SW480 (cell line): ENCODE measurements at places on chromosomes 7 and 10.

DNA sequence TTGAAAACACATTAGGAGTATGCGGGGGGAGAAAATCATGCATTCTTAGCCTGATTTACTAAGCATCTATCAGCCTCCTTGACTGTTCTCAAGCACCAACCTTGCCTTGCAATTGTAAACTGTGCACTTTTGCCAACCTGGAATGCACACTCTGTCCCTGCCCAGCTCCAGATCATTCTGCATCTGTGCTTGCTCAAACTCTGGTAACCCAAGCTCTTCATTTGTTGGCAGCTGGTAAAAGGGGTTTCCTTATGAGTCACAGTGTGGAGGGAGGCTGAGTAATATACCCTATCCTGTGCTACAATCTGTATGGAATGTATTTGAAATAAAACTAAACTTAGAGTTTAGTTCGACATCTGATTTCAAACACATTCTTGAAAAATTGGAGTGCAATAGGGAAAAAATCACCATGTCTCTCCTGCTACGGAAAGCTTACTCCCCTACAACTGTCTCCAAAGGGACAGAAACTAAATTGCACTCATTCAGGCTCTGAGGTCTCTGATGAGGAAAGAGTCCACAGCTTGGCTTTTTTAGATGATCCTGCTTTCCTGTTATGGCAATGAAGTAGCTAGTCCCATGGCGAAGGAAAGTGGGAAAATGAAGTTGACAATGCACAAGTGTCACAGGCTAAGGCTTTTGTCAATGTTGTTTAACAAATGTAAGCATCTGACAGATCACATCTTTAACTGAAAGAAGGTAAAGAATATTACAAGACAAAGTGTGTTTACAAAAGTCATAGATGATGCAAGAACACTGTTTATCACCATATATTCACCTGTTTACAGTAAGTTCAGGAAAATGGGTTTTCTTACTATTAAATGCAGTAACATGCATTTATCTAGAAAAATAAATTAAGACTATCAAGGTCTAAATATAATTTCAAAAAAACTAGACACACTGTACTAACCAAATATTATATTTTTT is 61.9 kb downstream of the TES start:
- DNase-seq = peak; percentile 33

GRCh38 chr10:112570585-112570984 is 123.6 kb downstream of the VTI1A start:
- no peak for DNase-seq

- peak; percentile 61 for DNase-seq
These were observed at the start of gene SFXN4 for GRCh38 chr10:119165171-119166117. Gene SFXN4, minus strand, starts transcription at chr10:119165714. Its CDS starts 67 bp downstream, at chr10:119165647.

- DNase-seq = no peak
These were observed 53.3 kb upstream of the TCF7L2 start for GRCh38 chr10:112896722-112897121.

DNA sequence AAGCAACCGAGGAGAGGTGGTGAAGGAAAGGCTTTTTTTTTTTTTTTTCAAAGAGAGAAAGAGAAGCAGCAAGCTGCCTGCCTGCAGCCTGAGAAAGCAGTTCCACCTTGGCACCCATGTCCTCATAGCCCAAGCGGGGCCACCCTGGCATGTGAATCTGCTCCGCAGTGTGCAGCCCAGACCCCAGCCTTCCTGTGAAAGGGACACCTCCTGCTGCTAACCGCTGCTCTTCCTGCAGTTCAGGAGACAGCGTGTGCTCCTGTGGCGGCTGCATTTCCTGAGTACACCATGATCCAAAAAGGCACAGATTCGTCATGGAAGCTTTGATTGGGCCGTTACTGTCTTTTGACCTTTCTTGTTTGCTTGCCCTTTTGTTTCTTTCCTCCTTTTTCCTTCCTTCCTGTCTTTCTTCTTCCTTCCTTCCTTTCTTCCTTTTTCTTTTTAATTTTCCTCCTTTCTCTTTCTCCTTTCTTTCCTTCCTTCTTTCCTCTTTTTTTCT is 38.1 kb downstream of the IKZF1 start:
- no peak for DNase-seq

DNA sequence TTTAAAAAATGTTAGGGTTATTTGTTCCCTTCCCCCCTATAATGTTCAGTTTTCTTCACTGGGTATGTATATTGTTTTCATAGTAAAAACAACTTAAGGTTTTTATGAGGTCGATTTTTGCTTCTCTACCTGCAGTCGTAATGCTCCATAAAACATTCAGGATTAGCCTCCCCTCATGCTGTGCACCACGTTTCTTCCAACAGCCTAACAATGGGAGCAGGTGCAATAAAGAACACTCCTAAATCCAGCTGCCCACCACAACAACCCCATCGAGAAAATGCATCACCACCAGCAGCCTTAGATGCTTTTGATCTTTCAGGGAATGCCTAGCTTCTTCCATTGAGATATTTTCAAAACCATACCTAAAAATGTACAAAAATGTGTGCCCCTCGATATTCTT is 111.1 kb downstream of the ADAM12 start:
- peak; percentile 7 for DNase-seq

DNA sequence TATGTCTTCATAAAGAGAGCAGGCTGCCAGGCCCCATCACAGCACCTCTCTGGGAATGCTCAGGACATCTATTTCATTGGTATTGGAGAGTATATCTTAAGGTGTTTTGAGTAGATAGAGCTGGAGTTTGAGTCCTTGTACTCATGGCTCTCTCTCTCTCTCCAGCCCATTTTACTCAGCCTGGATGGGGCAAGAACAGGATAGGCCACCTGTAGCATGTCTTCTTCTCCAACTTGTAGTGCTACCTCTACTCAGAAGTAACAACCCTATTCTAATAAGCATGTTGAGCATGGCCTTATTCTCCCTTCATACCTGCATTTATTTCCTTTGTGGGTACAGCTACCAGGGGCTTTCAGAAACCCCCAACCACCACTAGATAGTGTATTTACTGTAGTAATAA is 21.9 kb downstream of the PRLHR start:
- no peak for DNase-seq

GRCh38 chr10:90642136-90642535 is 215.7 kb downstream of the HTR7 start:
- DNase-seq = no peak

DNA sequence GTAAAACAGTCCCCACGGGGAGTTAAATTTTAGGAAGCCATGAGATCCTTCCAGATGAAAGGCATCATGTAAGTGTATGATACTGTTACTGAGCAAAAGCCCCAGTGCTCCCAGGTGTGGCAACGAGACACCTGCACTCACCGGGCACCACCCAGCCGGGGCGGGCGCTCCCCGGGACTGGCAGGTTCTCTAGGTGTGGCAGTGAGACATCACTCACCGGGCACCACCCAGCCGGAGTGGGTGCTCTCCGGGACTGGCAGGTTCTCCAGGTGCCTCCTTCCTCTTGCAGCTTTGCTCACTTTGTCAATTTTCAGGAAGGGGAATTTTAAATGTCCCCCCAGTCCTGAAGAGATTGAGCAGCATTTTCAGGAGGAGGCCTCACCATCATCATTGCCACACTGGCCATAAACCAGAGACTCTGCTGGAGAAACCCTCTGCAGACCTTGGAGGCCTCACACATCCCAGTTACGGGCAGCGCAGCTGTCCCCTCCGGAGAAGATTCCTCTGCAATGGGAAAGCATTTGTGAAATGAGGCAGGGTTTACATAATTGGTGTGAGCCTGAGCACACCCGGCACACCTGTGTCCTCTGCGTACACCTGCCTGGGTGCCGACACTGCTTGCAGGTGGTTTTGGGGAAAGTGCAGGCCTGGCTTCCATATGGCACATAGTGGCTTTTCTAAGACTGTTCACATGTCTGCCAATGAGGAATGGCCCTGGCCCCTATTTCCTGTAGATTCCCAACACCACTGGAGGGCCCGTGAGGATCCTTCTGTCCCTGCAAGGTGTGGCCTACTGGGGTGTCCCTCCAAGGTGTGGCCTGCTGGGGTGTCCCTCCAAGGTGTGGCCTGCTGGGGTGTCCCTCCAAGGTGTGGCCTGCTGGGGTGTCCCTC is 191.4 kb downstream of the EBF3 start:
- no peak for DNase-seq

DNA sequence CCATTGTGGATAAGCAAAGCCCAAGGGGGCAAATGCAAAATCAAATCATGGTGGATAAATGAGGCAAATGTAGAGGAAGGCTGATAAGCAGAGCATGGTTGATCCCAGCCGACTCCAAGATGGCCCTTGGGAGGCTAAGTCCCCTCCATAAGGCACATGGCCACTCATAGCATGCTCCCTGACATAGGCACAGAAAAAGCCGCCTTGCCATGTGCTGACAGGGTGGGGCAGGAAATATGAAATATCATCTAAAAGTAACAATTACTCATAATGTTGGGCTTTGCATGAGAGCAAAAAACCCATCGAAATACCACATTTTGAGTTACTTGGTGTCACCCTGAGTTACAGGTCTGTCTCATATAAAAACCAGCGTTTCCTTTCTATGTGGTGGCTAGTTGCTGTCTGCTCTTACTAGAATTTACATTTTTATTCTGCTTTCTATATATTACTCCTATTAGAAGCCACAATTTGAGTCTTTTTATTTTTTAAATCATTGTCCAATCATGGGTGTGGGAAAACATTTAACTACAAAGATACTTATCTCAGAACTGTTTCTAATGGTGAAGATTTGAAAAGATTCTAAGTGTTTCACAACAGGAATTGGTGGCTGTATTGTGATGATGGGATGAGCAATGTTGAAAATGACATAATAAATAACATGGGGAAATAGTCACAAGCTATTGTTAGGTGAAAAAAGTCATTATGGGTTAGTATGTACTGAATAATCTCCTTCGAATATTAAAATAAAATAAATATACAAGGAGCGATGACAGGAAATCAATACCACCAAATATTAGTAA is 102.7 kb downstream of the CUBN start:
- no peak for DNase-seq

DNA sequence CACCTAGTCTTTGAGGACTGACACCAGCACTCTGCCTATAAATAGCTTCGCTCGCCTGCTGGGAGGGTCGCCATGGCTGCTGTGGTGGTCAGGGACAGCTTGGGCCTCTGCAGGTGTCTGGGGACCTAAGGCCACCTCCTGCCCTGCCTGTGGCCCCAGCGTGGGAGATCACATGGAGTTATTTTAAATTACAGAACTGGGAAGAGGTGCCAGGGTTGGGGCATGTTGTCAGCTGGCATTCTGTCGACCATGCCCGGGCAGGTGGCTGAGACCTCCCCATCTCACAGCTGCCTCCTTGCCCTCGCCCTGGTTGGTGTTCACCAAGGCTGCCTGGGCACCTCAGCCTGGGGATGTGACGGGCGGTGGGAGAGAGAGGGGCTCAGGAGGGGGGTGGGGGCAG is 18.1 kb downstream of the SHH start:
- DNase-seq = no peak
